Activated CD8-positive, alpha-beta memory T cell treated with anti-CD3 and anti-CD28 coated beads, Interleukin-2, amount 10 ng/mL, durations not matched to agents 7 days and 5 days (primary cell): ENCODE measurements at places on chromosomes 5 and 9. TPM values are rescaled to one million over a fixed set of nuclear protein-coding genes. Genes with fewer than 3 reads are reported as not detected.

The EPB41L4A gene
- total RNA-seq, result 1.3 TPM

DNA sequence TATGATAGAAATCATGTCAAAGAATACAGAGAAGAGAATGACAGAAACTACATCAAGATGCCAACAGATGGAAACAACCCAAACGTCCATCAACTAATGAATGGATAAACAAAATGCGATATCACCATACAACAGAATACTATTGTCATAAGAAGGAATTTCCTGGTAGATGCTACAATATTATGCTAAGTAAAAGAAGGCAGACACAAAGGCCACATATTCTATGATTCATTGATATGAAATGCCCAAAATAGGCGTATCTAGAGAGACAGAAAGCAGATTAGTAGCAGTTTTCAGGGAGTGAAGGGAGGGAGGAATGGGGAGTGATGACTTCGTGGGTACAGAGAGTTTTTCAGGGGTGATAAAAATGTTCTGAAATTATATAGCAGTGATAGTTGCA, 58.3 kb upstream of the AKNA start:
- DNase-seq, result no peak

GRCh38 chr9:27053369-27054022, 48.0 kb upstream of the LRRC19 start:
- DNase-seq, result no peak

The FBXO10 gene
- 2.6 TPM for total RNA-seq

GRCh38 chr5:67966712-67967111, 248.8 kb upstream of the PIK3R1 start:
- DNase-seq, result no peak

The HEMGN gene
- 0.23 TPM for total RNA-seq

GRCh38 chr9:127090341-127090985, 32.0 kb downstream of the ANGPTL2 start:
- no peak for DNase-seq

- DNase-seq, result no peak
Measured at GRCh38 chr5:159098603-159099436, 896 bp downstream of the EBF1 start.

GRCh38 chr9:33750307-33750838, 45.0 kb upstream of the PRSS3 start:
- DNase-seq, result no peak

The POLR3G gene
- 10.4 TPM for total RNA-seq

GRCh38 chr5:144504929-144505577, 334.4 kb downstream of the KCTD16 start:
- DNase-seq, result no peak

The PCDHB13 gene
- not detected for total RNA-seq

- DNase-seq, result no peak
Measured at GRCh38 chr5:95957561-95958203, 4.0 kb downstream of the ELL2 start.

DNA sequence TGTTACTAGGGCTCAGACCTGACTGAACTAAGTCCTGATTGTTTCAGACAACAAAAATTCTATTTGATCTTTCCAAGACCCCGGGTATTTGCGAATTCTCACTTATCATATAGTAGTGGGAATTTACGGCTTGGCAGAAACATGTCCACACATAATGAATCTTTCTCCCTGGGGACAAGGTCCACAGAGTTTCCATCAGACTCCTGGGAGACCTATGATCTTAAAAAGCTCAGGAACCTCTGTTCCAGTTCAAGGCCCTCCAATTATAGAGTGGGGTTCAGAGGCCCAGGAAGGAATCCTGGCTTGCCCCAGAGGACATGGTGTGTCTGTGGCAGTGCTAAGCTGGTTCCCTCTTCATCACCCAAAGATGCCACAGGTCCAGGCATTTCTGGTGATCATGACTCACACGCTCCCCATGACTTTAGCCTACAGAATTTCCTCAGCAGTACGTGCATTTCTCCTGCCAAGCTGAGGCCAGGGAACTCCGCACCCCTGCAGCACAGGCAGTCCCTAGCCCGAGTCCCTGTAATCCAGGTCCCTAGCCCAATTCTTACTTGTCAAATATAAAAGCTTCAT, 12.6 kb downstream of the RAPGEF1 start:
- peak; percentile 61 for DNase-seq

- DNase-seq, result no peak
Measured at GRCh38 chr5:169088028-169088725, 212.8 kb downstream of the SLIT3 start.

DNA sequence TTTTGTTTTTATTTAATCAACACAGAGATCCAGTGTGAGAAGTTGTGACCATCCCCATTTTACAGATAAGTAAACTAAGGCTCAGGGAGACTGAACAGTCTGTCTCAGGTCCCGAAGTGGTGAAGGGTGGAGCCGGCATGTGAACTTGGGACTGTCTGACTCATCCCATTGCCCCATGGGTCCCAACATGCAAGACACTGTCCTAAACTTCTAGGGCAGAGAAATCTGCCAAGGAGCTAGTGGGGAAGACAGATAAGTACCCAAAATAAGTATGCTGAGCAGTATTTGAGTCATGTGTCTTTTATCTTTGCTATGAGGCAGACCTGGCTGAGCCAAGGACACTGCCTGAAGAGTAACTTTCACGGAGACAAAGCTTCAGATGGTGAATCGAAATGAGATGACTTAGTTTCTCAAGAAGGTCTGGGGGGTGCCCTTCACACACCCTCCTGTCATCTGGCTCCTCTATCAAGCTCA, 64.3 kb upstream of the SLC25A51 start:
- no peak for DNase-seq

- DNase-seq, result no peak
Measured at GRCh38 chr5:127014573-127014972, 15.8 kb downstream of the MARCHF3 start.

The CATSPER3 gene
- 0.82 TPM for total RNA-seq

DNA sequence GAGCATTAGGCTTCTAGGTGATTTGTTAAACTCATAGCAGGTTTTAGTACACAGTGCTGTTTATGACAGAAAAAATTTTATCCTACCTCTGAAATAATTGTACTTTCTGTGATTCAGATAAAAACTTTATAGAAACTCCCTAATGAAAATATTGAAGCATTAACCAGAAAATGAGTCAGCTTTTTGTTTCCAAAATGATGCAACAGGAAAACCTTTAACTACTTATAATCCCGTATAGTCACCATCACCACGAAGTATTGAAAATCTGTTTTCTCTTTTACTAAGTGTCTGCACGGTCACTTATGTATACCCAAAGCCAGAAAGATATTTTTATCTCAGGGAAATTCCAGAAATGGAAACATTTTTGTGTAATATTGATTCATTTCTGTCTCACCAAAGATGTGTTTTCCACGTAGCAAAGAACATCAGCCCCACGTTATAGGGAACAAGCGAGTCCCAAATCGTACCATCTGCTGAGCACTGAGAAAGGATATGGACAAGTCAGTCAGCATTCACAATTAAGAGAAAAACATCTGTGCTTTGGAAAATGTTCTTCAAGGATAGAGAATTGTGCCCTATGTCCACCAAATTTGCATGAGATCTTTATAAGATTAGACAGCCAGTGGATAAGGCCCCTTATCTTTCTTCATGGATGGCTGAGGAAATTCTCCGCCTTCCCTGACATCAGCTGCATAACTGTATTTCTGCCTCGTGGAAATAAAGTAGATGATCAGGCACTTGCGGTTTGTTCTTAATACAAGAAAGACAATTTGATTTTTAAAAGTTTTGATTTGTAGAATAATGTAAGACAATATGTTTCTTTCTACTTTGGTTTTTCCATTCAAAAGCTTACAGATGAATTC, 41.9 kb downstream of the TNFAIP8 start:
- DNase-seq, result no peak

DNA sequence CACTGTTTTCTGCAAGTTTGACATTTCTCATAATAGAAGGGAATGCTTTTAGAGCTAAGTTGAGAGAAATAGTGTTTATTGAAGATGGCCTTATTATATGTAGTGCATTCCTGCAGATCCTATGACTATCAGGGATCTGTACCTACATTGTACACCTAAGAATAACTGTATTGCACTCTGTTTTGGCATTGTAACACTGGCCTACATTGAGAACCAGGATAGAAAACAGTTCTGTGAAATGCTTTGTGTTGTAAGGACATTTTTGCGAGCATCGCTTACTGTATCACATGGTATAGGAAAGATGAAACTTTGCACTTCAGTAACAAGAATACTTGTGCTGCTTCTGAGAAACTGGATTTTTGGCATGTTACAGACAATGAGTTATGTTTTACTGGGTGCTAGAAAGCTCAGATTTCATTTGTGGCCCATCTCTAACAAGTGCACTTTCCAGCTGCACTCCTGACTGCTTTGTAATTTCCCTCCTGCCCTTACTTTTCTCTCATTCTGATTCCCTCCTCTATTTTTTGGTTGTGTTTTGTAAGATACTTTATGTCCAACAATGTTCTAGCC, 30.6 kb downstream of the C9orf85 start:
- no peak for DNase-seq

- no peak for DNase-seq
Measured at GRCh38 chr5:141762790-141763368, 80.8 kb upstream of the ARAP3 start.

- no peak for DNase-seq
Measured at GRCh38 chr9:88664773-88665172, 129.8 kb downstream of the NXNL2 start.

The PCDHA12 gene
- total RNA-seq, result not detected

DNA sequence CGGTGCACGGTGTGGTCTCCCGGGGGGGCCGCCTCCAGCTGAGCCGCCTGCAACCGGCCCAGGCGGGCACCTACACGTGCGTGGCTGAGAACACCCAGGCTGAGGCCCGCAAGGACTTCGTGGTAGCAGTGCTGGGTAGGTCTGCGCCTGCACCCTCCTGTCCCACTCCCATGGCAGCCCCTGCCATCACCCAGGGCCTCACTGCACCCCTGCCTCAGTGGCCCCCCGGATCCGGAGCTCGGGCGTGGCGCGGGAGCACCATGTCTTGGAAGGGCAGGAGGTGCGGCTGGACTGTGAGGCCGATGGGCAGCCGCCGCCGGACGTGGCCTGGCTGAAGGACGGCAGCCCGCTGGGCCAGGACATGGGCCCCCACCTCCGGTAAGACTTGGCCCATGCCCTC, 53.8 kb upstream of the ASS1 start:
- DNase-seq, result no peak

- no peak for DNase-seq
Measured at GRCh38 chr5:5795074-5795771, 372.7 kb downstream of the ICE1 start.
